GM04503 (cell line): ENCODE measurements at places on chromosomes 2 and 18.
A peak's percentile ranks its signal among the peaks of the same experiment; 100 is the strongest.

GRCh38 chr2:15826273-15826717, 114.1 kb upstream of the MYCN start:
- no peak for DNase-seq

DNA sequence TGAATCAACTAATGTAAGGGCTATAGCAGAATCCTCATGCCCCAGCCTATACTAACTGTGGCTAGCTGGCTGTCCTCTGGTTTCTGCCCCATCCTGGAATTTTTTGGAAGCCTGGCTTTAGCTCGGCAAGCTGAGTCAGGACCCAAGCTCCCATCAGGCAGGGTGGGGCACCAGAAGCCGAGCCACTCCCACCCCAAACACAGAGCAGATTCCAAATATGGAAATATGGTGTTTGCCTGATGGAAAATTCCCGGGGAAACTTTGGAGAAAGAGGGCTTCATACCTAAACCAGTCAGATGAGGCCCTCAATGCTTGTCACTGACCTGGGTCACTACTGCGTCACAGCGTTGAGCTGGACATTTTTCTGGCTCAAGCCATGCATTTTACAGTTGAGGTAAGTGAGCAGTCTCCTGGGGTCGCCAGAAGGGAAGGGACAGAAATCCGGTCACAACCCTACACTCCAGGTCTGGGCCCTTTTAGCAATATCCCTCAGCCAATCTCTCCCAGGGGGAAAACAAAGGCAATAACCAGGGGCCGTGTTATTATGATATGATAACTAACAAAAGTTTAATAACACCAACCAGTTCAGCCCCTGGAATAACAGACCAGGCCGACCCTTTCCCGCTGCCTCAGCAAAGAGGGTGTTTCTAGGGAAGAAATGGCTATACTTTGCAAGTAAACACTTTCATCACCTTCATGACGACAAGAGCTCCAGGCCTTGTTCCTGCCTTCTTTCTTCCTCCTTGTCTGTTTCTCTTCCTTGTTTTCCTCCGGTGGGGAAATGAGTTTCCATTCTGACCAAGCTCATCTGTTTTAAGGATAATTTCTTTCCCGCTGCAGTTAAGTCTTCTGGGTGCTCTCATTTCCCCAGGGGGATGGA, 37.7 kb downstream of the PSD4 start:
- DNase-seq, result peak; percentile 63

DNA sequence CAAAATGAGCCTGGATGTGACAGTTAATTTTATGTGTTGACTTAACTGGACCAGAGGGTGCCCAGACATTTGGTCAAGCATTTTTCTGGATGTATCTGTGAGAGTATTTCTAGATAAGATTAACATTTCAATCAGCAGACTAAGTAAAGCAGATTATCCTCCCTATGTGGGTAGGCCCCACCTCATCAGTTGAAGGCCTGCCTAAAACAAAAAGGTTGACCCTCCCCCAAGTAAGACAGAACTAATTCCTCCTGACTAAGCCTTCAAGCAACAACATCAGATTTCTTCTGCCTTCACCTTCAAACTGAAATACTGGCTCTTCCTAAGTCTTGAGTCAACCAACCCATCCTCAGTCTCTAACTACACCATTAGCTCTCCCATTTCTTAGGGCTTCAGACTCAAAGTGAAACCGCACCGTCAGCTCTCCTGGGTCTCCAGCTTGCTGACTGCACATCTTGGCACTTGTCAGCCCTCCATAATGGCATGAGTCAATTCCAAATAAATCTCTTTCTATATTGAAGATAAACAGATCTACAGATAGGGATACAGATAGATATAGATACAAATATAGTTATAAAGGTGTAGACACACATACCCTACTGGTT, 47.9 kb downstream of the MEMO1 start:
- no peak for DNase-seq

DNA sequence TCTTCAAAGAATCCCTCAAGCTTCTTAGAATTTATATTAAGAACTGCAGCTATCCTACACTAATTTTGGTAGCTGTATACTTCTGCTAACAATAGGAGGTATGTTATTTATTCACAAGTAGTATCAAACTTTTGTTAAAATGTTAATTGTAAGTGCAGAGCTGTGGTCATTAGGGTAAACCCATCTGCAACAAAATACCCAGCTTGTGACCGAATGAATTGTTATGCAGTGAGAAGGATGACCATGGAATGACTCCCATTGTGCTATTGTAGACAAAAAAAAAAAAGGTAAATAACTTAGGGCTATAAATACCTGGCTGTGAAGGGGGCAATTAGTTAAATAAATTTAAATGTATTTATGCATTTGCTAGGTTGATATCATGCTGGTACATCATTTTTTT, 186.1 kb downstream of the ADCYAP1 start:
- no peak for DNase-seq

DNA sequence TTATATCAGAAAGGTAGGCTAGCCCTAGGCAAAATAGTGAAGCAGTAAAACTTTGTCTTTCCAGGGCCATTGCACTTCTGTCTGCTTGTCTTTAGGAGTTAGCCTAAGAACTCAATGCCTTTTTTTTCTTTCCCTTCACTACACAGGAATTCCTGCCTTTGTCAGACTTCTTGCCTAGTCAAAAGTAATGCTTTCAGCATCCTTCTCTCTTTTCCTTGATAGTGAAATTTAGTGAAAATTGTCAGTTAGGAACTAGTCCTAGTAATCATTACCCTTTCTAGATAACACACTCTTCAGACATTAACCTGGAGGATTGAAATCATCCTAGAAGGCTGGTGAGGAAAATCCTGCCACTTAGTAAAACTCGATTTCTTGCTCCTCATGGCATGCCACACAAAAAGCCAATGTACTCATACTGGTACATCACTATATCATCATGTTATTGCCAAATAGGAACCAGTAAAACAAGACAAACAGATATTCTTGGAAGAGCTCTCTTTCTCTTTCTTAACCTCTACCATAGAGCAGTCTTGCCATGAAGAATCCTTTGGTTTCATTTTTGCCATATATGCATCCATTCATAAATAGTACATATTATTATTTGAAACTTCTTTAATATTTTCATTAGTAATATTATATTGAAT, 320.5 kb downstream of the CTNNA2 start:
- DNase-seq, result no peak

GRCh38 chr2:213411582-213412289, 127.5 kb downstream of the SPAG16 start:
- DNase-seq, result no peak

DNA sequence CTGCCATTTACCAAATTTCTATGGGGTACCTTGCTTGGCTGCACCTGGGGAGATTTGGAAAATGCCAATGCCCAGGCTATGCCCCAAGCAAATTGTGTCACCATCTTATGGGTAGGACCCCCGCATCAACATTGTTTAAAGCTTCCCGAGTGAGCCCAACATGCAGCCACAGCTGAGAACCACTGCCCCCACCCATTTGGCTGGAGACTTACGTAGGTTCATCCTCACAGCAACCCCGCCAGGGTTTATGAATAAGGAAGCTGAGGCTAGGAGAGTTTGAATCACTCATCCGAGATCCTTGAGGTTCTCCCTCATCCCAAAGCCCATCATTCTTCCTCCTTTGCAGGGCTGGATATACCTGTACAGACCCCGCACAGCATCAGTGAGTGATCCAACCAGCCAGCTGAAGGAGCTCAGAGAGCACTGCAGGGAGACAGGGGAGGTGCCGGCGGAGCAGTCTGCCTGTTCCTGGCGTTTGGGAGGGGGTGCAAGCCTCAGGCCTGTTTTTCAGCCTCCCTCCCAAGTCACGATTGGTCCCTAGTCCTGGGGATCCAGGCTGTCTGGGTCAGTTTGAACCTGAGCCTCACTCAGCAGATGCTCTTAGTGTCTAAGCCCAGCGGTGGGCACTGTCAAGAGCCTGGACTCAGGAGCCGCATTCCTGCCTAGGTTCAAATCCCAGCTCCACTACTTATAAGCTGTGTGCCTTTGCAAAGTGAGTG, 164.9 kb downstream of the SMAD7 start:
- DNase-seq, result no peak

GRCh38 chr2:88658881-88659537, 31.7 kb upstream of the EIF2AK3 start:
- DNase-seq, result no peak

GRCh38 chr2:138028538-138028937, 64.3 kb downstream of the HNMT start:
- DNase-seq, result no peak

DNA sequence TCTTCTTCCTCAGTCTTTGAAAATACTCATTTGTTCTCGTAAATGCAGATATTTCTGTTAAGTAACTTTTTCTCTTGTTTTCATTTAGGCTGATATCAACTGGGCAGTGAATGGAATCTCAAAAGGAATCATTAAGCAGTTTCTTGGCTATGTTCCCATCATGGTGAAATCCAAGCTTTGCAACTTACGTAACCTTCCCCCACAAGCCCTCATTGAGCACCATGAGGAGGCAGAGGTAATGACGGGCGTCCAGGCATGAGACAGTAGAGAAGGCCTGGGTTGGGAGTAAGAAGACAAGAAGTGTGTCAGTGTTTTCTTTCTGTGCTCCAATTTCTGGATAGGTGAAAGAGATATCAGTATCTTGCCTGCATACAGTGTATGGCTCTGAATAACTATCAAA, 5.1 kb downstream of the POLR1B start:
- peak; percentile 2 for DNase-seq

- no peak for DNase-seq
These were observed 3.1 kb downstream of the CXCR2 start for GRCh38 chr2:218128781-218129457.

- DNase-seq, result peak; percentile 37
These were observed 138.1 kb downstream of the PTGR3 start for GRCh38 chr18:75070625-75071483.

DNA sequence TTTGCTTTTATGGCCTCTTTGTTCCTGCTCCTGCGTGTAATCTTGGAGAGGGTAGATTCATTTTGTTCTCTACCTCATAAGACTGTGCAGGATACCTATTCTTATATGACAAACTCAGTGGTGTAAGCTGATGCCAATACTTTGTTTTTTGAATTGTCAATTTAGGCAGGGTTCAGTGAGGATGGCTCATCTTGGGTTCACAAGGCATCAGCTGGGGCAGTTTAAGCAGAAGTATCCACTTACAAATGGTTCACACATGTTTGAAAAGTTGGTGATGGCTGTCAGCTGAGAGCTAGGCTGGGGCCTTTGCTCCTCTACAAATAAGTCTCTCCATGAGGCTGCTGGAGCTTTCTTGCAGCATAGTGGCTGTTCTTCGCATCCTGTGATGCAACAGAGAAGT, 920.6 kb upstream of the PIK3C3 start:
- no peak for DNase-seq

GRCh38 chr2:235749121-235749770, 255.4 kb downstream of the AGAP1 start:
- peak; percentile 25 for DNase-seq

GRCh38 chr2:201220102-201220570, 37.2 kb downstream of the CASP10 start:
- DNase-seq, result no peak

- DNase-seq, result no peak
These were observed 67.9 kb upstream of the TMEM200C start for GRCh38 chr18:5963267-5963666.

DNA sequence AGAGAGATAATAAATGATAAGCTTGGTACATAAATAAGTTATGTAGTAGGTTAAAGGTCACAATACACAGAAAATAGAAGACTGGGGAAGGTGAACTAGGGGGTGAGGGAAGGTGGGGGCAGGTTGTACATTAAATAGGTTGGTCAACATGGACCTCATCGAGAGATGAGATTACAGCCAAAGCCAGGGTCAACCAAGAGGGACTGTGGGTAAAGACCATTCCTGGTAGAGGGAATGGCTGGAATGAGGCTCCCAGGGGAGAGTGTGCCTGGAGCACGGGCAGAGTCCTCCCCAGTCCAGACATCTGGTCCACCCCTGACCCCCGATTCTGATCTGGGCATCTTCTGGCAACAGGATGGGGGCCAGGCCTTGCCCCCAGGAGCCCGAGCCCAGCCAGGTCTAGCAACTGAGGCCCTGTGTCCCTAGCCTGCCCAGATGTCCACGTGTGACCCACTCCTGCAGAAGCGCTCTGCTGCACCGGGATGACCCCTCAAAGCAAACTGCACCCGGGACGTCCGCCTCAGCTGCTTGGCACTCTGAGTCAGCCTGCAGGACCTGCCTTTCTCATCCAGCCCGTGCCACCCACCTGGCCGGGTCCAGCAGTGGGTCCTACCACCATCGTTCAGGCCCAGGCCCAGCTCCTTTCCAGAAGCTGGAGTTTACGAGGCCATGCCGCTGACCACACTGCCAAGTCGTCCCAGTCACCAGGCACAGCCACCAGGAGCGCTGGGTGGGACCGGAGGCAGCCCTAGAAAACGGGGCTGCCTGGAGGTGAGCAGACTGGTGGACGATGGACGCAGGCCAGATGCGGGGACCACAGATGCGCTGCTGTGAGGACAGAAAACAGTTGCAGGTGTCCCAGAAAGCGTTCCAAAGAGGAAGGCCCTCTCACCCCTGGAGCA, 56.2 kb upstream of the ID2 start:
- DNase-seq, result no peak

DNA sequence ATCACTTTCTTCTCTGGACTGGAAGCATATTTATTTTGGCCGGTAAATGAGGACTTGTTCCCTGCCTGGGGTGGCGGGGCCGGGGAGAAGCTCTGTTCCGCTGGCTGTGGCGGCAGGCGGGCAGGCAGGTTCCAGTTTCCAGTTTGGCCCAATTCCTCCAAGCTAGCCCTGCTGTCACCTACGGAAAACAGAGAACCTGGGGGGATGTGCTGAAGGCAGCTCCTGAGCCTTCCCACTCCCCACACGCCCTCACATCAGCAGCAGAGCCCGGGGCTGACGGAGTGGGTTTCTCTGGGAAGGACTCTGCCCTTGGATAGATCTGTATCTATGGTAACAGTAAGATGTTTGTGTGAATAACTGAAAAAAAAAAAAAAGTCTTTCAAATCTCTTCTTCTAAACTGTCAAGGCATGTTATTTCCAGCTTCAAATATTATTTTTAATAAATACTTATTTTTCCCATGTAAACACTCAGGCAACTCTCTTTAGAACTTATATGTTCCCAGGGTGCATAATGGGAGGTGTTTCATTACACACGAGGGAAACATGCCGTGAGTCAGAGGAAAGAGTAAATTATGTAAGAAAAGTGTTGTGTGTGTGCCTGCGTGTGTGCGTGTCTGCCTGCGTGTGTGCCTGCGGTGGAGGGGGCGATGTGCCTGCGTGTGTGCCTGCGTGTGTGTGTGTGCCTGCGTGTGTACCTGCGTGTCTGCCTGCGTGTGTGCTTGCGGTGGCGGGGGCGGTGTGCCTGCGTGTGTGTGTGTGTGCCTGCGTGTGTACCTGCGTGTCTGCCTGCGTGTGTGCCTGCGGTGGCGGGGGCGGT, 116.1 kb upstream of the ZNF516 start:
- DNase-seq, result no peak

GRCh38 chr2:45935791-45936622, 284.5 kb downstream of the PRKCE start:
- DNase-seq, result peak; percentile 95

DNA sequence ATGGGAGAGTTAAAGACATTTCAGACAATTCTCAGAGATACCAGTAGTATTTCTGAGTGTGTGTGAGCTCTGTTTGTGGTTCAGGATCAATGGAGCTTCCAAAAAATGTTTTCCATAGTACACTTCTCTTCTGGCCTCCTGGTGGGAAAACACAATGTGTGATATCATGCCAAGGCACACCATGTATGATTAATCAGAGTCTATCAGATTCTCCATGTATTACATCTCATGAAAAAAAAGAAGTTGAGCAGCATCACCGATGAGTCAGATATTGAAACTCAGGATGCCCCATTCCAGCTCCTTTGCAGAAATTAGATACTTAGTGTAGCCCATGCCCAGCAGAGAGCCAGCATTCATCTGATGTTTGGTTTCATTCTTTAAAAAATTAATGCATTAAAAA, 620.3 kb upstream of the POU3F3 start:
- DNase-seq, result no peak
